ENCODE measurements at places on chromosomes 2 and 18. TPM values are rescaled to one million over a fixed set of nuclear protein-coding genes. Genes with fewer than 3 reads are reported as not detected.

CMPK2 gene
- total RNA-seq = 0.28 TPM

PLGLB1 gene
- 0.28 TPM for total RNA-seq

TRIM54 gene
- total RNA-seq = not detected

SLC11A1 gene
- under 0.01 TPM for total RNA-seq

CHRNA1 gene
- total RNA-seq = 0.90 TPM

TMSB10 gene
- total RNA-seq = 842 TPM

C2orf15 gene
- under 0.01 TPM for total RNA-seq

DCDC2C gene
- not detected for total RNA-seq

GALNT14 gene
- total RNA-seq = not detected

KCNG2 gene
- not detected for total RNA-seq

RTP5 gene
- not detected for total RNA-seq

NTSR2 gene
- not detected for total RNA-seq

SLC9A4 gene
- not detected for total RNA-seq

FZD7 gene
- total RNA-seq = 62.4 TPM

PDCL3 gene
- 22.8 TPM for total RNA-seq

RNU2-63P gene
- total RNA-seq = 174 TPM

RUFY4 gene
- not detected for total RNA-seq

PIEZO2 gene
- total RNA-seq = 3.3 TPM

ZRANB3 gene
- 9.3 TPM for total RNA-seq

CRYGC gene
- total RNA-seq = not detected

ITSN2 gene
- 23.3 TPM for total RNA-seq

LIMS1 gene
- 131 TPM for total RNA-seq

BMP10 gene
- total RNA-seq = not detected

ATIC gene
- total RNA-seq = 29.4 TPM

RBM44 gene
- total RNA-seq = 0.18 TPM

SOWAHC gene
- total RNA-seq = 4.8 TPM

OSR1 gene
- total RNA-seq = 12.4 TPM

TUBB8B gene
- total RNA-seq = not detected

POTEF gene
- total RNA-seq = not detected

ALPI gene
- total RNA-seq = not detected

Measured in IMR-90 (cell line).